ENCODE measurements at places on chromosomes 3 and 15.
A peak's percentile ranks its signal among the peaks of the same experiment; 100 is the strongest.

- no peak for DNase-seq
Observed at GRCh38 chr15:42220216-42220615, 12.1 kb upstream of the VPS39 start.

- no peak for DNase-seq
Observed at GRCh38 chr15:45351227-45351626, 27.1 kb downstream of the GATM start.

DNA sequence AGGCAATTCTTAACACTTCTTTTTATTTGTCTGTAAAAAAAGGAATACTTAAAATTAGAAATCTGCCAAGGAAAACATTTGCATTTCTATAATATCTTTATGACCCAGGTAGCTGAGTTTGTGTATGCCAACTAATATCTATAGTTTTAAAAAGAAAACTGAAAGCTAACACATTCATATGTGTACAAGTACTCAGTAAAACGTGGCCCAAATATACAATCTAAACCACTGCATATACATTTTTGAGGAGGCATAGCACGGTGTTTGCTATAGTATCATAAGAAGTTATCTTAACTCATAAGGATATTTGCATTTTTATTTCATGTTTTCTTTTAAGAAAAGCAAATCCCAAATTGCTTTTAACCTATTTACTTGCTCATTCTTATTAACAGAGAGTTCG is 172.7 kb downstream of the ZBTB20 start:
- no peak for DNase-seq

GRCh38 chr3:39065197-39065596 is 13.4 kb downstream of the WDR48 start:
- no peak for DNase-seq

GRCh38 chr3:127655641-127656040 is 17.1 kb upstream of the ABTB1 start:
- no peak for DNase-seq

DNA sequence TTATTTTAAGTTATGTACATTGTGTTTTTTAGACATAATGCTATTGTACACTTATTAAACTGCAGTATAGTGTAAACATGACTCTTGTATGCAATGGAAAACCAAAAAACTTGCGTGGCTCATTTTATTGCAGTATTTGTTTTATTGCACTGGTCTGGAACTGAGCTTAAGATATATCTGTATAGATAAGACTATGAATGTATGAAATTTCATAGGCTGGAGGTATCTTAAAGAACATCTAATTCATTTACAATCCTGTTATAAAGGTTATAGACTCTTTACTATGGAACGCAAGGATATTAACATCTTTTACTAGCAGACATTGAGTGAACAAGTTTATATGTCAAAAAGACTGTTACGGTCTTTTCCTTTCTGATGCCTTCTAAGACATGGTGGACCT is 459.4 kb downstream of the IL5RA start:
- no peak for DNase-seq

DNA sequence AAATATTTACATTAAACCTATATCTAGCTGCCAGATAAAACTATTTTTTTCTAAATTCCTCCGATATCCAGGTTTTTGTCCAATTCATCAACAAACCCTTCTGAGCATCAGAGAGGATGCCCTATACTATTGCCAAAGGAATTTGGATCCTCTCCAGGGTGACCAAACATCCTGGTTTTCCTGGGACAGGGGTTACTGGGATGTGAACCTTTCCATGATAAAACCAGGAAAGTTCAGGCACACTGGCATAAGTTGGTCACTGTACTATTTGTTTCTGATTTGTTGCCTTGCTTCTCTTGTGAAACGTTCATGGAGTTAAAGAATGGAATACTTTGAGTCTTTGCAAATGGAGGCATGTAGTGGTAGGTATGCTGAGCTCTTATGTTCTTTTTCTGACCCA is 63.5 kb downstream of the TLNRD1 start:
- no peak for DNase-seq

GRCh38 chr15:31352911-31353811 is 26.5 kb downstream of the KLF13 start:
- DNase-seq = no peak

- DNase-seq = peak; percentile 17
Observed at GRCh38 chr15:52261498-52262242, 33.9 kb downstream of the MYO5C start.

- no peak for DNase-seq
Observed at GRCh38 chr3:101037613-101038012, 44.4 kb upstream of the ABI3BP start.

DNA sequence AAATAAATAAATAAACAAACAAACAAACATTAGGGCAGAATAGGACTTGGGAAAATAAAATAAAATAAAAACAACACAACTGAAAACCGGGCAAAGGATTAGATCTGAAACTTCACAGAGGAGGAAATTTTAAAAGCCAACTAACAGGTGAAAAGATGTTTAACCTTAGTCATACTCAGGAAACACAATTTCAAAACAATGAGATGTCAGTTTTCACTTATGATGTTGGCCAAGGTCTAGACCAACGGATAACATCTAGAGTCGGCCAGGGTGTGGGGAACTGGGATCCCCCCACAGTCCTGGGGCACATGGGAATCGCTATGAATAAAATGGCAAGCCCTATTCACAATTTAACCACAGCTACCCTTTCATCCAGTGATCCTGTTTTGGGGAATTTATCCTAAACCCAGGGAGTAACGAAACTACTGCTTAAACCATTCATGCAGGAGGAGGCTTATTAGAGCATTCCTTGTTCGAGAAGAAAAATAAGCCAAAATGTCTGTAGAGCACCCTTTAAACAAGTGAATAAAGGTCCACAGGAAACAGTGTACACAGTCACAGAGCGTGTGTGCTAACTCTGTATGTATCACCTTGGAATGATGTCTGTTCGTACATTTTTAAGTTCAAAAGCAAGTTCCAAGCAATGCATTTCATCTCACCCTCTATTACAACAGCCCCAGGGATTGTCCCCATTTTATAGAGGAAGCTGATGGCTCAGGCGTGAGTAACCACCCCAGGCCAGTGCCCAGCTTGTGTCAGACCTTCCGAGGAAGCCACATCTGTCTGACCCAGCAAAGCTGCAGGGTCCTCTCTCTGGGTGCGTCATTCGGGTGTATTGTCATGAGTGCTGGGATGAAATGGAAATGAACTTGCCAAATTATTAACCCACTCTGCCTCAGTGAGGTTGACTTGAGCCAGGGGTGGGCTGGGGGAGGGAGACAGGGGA is 6.3 kb upstream of the ANPEP start:
- DNase-seq = no peak

- no peak for DNase-seq
Observed at GRCh38 chr3:10004506-10004905, 17.9 kb upstream of the EMC3 start.

DNA sequence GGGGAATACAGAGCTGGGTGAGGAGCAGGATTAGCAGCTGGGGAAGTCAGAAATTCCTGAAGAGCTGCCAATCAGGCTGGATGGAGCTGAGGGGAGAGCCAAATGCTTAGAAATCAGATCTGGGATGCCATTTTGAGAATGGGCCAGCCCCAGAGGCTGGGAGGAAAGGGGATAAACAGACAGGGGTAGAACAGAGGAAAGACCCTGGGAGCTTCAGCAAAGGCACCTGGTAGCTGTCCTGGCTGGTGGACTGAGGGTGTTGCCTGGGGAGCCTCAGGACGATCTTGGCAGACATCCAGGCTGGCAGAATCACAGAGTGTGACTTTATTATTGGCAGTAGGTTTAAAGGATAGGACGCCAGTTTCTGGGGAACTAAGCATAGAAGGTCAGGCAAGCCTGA is 97.8 kb downstream of the SQOR start:
- DNase-seq = no peak
